ENCODE measurements at places on chromosomes 12 and 14.

DNA sequence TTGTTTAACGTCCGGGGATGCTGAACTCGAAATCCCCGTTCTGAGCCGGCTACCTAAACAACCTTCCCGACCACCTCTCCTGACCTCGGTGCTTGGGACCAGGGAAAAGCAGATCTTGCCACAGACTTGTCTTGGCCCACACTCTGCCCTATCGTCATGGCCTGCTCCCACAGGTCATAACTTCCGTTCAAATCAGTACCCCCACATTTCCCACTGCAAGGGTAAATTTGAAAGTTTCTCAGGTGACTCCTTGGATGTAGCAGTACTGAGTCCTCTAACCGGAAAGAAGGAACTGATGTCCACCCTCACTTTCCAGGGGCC, 612 bp upstream of the RBM23 start:
- no peak for DNase-seq

- DNase-seq, result no peak
Measured at GRCh38 chr12:23352670-23353069, 596.8 kb downstream of the SOX5 start.

GRCh38 chr12:56188778-56189098, 545 bp downstream of the SMARCC2 start:
- DNase-seq, result peak; percentile 3

GRCh38 chr14:52898496-52898895, 52.4 kb downstream of the FERMT2 start:
- DNase-seq, result no peak

DNA sequence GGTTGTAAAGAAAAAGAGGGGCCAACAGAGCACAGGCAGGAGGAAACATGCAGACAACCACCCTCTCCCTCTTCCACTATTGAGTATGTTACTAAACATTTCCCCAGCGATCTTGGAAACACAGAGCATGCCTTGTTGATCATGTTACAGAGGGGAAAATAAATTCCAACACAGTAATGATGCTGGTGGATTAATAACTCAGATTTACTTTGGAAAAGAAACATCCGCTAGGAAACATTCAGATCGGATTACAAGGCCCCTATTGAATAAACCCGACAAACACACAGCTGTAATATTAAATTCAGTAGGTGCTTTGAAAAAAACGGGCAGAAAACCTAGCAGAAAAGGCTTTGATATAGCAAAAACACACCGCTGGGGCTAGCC, 5.4 kb downstream of the BMP4 start:
- DNase-seq, result no peak

DNA sequence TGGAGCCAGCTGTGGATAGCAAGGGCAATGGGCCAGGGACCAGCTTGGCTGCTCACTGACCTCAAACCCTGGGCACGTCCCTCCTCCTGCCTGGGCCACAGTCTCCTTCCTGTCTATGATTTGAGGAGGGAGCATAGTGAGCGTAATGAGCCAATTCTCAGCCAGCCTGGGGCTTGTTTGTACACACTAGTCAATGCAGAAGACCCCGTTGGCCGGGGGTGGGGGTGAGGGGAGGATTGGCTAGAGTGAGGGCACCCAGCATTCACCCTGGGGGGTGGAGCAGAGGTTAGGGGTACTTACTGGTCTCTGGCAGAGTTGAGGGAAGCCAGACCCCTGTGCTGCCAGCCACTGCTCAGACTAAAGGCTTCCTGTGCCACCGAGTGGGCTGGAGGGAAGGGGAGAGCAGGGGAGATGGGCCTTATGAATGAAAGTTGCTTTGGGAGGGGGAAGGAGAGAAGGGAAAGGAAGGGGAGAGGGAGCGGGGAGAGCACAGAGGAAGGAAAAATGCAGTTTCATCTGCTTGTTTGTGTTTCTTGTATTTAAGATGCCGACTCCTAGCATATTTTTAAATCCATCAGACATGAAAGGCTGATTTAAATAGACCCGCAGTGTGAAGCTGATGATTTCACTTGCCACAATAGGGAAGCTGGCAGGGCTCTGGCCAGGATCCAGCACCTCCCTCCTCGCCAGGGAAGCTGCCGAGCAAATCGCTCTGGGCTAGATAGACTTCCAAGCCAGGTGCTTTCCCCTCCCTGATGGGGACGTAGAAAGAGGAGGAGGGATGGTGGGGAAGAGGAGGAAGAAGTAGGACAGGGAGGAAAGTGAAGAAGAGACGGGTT, 114.0 kb downstream of the PRMT8 start:
- no peak for DNase-seq

GRCh38 chr12:107779077-107779831, 4.8 kb downstream of the ASCL4 start:
- DNase-seq, result no peak

DNA sequence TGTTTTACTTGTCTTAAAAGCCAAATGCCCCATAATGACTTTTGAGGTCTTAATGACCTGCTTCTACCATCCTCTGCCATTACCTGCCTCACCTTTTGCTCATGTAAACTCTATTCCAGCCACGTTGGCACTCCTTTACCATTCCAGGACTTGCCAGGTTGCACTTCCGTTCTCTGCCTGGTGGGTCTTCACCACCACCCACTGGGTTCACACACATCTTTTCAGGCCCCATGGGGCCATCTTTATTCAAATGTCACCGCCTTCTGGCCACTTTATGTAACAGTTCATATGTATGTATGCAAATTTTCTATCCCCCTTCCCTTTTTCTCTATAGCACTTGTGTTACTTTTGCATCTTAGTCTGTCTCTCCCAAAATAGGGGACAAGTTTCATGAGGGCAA, 57.7 kb downstream of the ATP2A2 start:
- no peak for DNase-seq

GRCh38 chr14:83085725-83086124, 1552.1 kb upstream of the SEL1L start:
- DNase-seq, result no peak

- DNase-seq, result no peak
Measured at GRCh38 chr14:31993521-31993951, 83.6 kb upstream of the ARHGAP5 start.

DNA sequence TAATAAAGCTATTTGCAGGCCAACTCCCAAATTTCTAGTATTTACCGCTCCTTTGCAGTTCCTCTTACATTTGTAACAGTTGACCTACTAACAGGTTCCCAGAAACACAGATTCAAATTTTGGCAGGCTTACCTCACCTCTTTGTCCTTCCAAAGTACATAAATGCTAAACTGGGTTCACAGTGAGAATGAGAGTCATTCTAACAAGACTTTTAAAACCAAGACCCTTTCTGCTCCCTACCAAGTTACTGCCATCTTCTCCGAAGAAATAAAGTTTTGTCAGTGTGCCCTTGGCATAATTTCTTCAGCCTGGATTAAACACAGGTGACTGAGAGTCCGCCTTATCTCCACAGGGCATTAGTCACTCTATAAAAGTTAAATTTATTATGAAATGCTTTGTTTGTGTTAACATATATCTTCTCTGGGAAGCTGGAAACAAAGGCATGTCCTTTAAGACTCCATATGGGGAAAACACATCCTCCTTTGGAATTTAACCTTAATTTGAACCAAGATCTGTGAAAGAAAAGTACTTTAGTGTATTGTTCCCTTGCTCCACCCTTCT, 28.2 kb downstream of the FOXA1 start:
- DNase-seq, result no peak

DNA sequence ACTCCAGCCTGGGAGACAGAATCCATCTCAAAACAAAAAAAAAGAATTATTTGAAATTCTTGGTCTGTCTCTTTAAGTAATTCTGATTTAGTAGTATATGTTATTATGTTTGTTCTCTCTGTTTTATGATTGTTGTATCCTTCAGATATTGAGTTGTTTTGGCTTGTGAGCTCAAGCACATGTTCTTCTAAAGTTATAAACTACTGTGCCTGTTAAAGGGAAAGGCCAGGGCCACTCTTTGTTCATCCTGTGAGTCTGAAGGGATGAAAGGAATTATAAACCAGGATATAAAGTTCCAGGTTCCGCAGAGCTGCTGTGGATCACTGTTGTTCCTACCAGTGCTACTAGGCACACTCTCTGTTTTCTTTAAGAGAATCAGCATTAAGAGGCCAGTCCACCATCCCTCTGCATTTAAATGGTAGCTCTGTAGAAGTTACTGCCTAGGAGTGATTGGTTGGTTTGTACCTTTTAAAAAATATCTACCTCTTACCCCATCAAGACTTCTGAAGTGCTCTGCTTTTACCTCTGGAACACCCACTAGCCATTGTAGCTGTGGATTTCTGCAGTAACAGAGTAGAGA, 14.1 kb downstream of the TMTC3 start:
- DNase-seq, result no peak

- no peak for DNase-seq
Measured at GRCh38 chr14:23861666-23862065, 91.9 kb upstream of the DHRS4 start.

DNA sequence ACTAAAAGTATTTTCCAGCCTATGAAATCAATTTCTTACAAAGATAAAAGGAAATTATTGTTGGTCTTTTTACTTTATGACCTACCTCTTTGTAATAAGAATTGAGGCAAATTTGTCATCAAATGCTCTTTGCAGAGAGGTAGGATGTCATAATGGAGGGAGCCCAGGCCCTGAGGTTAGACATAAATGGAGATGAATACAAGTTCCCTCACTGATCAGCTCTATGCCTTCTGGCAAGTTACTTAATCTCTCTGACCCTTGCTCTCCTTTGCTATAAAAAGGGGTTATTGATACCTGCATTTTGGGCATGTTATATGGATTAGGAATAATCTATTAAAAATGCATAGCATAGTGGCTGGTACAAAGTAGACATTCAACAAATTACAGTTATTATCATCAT, 146.9 kb upstream of the KRR1 start:
- no peak for DNase-seq

- peak; percentile 53 for DNase-seq
Measured at GRCh38 chr14:52299692-52300278, 14.3 kb upstream of the PTGER2 start.

DNA sequence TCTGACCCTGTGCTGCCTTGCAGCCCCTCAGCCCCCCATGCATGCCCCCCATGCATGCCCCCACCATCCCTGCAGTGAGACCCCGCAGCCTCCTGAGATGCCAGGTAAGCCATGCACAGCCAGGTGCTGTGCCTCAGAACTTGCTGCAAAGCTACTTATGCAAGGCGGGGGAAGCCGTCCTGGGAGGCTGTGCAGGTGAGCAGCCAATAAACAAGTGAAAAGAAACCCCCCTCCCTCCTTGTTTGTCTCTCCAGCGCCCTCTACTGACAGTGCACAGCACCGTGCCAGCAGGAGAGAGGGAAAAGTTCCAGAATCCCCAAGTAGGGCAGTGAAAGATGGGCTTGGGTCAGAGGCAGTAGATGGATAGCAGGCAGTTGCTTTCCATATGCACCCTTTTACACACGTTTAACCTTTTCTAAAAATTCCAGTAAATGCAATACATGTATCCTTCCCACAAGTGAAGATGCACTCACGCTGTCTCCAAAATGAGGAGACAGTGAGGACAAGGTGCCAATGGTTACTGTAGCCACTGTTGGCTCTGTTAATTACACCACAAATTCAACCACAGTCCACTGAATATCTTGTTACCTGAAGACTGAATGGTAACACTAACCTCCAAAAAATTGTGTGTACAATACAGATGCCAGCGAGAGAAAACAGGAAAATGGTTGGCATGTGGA, 18.0 kb downstream of the TNFAIP2 start:
- DNase-seq, result no peak

- peak; percentile 22 for DNase-seq
Measured at GRCh38 chr12:52873832-52874572, 25.2 kb upstream of the KRT78 start.

GRCh38 chr12:112611908-112612307, 179.6 kb upstream of the RPH3A start:
- no peak for DNase-seq

DNA sequence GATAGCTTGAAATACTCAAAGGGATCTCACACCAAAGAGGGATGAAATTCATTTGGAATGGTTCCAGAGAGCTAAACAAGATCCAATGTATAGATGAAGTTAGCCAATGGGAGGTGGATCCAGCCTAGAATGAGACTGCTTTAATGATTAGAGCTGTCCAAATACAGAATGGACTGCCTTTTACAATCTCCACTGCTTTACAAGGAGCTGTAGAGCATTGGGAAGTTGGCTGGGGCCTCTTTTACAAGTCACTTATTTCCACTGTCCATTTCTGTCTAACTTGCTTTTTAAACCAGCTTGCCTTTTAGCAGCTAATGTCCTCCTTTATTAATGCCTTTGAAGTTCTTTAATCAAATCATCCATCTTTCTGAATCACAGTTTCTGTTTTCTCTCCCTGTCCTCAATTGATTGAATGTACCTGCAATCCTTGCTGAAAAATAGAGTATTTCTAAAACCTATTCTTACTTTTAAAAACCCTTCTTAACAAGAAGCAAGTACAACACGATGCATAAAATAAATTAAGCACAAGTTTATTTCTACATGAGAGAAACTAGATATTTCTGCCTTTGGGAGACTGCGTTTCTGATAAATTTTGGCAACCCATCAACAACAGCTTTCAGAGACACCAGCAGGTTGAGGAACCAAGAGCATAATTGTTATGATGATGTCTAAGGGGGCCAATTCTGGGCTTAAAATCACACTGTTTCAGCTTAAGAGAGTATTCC, 3.4 kb upstream of the ATP2A2 start:
- DNase-seq, result no peak

DNA sequence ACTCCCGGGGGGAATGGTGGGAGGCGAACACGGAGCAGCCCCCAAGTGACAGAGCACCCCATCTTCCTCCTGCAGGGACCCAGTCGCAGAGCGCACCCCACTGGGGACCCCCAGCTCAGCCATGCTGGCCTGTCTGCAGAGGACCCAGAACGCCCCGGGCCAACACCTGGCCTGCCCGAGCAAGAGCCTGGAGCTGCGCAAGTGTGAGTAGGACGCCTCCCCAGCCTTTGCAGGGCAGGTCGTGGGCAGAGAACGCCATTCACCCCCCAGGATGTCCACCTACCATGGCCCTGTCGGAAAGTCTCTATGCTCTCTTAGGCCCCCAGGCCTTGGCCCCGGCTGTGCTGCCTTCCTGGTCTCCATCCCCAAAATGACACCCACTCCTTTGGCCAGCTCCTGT, 30.4 kb downstream of the FAM222A start:
- DNase-seq, result no peak

DNA sequence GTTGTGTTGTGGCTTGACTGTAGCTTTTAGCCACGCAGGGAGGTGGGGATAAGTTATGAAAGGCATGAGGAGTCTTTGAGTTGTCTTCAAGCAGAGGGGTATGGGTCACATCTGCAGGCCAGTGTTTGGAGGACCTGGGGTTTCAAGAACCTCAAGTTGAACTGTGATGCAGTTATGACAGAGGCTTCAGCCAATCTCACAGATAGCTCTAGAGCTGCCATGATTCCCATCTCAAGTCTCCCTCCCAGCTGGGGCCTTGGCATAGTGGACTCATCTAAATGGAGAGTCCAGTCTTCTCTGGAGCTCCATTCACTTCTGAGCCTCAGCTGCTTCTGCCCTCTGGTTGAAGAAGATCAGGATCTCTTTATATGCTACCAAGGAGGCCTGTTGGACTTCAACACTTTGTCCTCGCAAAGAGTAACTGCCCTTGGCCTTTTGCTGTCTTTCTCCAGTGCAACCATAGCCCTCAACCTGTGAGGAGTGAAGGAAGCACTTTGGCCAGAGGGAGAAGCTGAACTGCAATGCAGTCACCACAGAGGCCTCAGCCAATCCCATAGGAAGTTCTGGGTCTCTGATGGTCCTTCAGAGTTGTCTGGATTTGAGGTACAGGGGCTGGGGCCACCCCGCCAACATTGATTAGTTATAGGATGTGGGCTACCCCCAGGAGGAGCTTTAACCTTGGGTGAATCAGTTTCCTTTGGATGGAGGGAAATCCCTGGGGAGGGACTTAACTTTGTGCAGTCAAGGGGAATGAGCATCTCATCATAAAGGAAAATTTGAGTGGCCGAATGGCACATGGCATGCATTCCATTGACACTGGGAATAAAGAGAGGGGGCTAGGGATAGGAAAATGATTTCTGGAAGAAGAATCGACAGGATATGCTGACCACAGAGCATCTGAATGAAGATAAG, 230.5 kb downstream of the PCNX1 start:
- DNase-seq, result no peak

Measured in CD4-positive, alpha-beta T cell treated with Interleukin-6 at 100 ng/mL for 8 hours (primary cell).